Right renal pelvis (tissue), 4 donors: ENCODE measurements at places on chromosomes 12 and 14. TPM values are rescaled to one million over a fixed set of nuclear protein-coding genes. Genes with fewer than 3 reads are reported as not detected.
A peak's percentile ranks its signal among the peaks of the same experiment; 100 is the strongest.

Gene DYRK2
- 25.9 TPM for polyA plus RNA-seq

Gene ATG2B
- polyA plus RNA-seq = 31.4 TPM

Gene GPRC5D
- polyA plus RNA-seq = 0.51 TPM

Gene PUS7L
- 12.6 TPM for polyA plus RNA-seq

Gene LMNTD1
- not detected for polyA plus RNA-seq

Gene PMCH
- 1.1 TPM for polyA plus RNA-seq

Gene OTX2
- polyA plus RNA-seq = not detected

Gene CDKN3
- 23.8 TPM for polyA plus RNA-seq

Gene CLEC12A
- polyA plus RNA-seq = 1.5 TPM

Gene CLEC2D
- 10.9 TPM for polyA plus RNA-seq

GRCh38 chr14:68691031-68691791 lies 101.7 kb downstream of the ZFP36L1 start:
- DNase-seq = no peak

DNA sequence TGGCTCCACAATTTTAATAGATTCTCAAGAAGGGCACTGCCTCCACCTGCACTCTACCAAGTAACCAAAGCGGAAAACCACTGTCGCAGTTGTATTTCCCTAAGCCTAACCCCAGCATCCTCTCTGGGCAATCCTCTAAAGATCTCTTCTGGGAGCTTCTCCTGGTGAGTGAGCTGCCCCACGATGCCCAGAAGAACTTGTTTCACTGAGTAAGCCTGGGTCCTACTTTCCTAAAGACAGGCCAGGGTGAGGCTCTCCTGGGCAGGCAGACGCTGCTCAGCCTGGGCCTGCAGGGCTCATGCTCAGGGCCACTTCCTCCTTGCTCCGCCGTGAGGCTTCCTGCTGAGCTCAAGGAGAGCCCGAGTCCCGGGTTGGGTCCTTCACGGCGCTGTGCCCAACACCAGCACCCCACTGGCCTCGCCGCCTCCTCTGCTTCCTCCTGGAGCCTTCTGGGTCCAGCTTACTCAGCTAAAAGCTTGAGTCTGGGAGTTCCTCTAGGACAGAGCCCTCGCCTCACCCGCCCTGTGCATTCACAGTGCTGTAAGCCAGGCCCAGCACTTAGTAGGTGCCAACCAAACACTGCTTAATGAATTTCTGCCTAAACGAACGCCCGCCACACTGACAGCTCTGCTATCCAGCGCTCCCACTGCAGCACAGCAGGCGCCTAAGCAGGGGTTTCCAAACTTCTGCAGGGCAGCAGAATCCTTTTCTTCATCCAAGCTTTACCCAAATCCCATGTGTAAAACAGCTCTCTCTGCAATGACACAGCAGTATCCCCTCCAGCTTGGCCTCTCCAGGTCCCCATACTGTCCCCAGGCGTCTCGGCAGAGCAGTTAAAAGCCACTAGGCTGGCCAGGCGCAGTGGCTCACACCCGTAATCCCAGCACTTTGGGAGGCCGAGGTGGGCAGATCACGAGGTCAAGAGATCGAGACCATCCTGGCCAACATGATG lies 5.7 kb downstream of the RAB35 start:
- no peak for DNase-seq

DNA sequence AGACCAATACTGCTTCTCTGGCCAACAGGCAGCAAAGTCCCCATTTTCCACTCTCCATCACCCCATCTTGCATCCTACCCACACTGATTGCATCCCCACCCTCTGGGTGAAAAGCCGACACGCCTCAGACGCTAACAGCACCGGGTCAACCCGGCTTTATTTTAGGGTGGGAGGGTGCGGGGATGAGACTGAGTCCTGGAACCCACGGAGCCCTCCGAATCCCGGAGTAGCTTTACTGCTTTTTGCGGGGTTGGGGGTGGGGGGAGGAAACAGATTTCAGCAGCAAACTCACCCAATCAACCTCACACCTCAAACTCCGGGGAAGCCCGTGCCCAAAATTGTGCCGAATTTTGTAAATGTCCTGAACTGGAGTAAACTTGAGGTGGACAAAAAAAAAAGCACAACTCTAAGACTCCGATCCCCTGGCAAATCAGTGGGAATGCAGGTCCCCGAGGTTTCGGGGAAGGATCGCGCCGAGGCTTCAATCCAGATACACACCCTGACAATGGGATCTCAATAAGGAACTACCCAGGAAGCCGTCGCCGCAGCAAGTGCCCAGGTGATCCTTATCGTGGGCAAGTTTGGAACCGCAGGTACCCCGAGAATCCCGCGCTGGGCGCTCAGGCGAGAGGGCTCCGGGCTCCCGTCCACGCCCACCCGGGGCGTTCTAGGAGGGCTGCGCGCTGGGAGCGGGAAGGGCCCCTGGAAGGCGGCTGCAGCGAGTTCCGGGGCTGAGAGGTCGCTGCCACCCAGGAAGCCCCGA lies 1.1 kb downstream of the GCH1 start:
- no peak for DNase-seq

DNA sequence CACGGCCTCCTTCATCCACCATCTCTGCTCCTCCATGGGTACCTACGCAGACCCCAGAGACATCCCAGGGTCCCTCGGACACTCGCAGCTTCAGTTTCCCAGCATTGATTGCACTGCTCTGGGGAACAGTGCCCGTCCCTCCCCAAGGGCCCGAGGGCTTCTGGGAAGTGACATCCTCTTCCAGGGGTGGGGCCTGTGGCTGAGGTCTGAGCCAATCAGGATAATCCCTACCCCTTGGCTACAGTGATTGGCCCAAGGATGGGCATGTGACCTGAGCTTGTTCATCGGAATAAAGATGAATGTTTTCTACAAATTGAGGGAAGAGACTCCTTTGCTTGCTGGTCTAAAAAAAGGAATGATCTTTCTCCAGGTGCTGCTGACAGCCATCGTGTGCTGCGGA lies 37.3 kb upstream of the MYL2 start:
- DNase-seq = no peak

DNA sequence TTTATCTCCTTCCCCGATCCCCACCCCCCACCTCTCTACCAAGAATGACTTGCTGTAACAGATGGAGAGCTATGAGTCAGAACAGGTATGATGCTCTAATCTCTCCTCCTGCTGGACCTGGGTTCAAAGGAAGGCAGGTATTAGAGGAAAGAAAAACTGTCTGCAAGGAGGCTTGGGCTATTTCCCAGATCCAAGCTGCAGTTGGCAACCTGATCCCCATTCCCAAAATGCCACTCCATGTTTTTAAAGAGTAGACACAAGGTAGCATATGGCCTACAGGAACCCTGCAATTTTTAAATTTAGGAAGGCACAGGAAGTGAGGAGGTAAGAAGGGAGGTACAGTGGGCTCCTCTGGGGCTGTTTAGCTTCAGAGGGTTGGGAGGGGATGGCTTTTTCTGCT lies 33.0 kb downstream of the SRRM4 start:
- DNase-seq = no peak

GRCh38 chr14:91947475-91948184 lies at the start of gene FBLN5:
TSS of gene FBLN5 (minus strand) at chr14:91947694. CDS start at chr14:91947229, 465 bp downstream.
- no peak for DNase-seq

DNA sequence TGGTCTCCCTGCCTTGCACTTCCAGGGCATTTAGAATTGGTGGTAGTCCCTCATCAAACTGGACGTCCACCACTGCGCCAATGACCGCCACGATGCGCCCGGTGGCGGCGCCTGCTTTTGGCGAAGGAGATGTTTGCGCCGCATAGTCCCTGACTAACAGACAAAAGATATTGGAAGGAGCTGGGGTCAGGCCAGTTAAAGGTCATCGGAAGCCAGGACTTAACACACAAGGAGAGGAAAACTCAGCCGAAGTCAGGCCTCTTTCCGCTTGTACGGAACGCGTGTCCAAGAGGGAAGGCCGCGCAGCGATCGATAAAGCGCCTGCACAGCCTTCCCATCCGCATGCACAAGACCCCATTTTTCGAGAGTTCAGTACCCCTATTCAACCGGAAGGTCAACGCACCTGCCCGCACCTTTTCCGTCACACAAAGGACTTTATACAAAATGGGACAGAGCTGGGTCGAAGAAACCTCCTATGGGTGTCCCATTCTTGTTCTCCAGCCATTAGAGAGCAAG lies 525 bp downstream of the ATP5F1B start:
- no peak for DNase-seq

GRCh38 chr14:36315159-36315853 lies 5.1 kb downstream of the MBIP start:
- DNase-seq = no peak

DNA sequence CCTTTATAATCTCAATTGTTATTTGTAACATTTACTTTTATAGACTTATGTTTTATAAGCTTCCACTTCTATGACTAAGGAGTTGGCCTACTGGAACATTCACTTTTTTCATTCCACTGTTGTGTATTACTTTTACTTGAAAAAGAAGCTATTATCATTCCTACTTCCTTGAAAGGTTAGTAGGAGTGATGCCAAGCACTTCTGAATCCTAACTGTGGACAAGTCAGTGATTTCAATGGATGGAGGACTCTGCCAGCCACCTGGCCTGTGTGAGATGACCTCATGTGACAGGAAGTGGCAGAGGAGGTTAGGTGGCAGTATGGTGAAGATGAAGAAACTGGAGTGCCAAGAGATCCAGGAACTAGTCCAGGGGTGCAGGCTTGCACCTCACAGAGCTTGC lies 46.0 kb downstream of the TECPR2 start:
- DNase-seq = no peak

- no peak for DNase-seq
Observed at GRCh38 chr14:77421201-77421600, 2.1 kb downstream of the NOXRED1 start.

- no peak for DNase-seq
Observed at GRCh38 chr12:93729934-93730333, 52.8 kb downstream of the CRADD start.

DNA sequence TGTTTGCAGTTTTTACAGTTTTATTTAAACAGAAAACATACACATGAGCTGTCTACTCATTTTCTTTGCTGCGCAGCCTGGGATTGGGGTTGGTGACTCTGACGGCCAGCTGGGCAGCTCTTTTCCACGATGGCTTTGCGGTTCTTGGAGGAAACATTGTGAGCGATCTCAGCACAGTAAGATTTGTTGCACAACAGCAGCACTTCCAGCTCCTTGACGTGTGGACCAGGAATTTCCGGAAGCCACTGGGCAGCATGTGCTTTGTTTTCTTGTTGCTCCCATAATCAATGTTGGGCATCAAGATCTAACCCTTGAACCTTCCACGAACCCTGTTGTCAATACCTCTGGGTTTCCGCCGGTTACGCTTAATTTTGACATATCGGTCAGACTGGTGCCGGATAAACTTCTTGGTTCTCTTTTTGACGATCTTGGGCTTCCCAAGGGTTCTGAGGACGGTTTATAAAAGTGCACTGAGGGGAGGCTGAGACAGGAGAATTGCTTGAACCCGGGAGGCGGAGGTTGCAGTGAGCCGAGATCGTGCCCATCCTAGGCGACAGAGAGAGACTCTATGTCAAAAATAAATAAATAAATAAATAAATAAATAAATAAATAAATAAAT lies 21.8 kb downstream of the FKBP11 start:
- DNase-seq = no peak

GRCh38 chr14:89093083-89093730 lies 268.8 kb downstream of the TTC8 start:
- no peak for DNase-seq

DNA sequence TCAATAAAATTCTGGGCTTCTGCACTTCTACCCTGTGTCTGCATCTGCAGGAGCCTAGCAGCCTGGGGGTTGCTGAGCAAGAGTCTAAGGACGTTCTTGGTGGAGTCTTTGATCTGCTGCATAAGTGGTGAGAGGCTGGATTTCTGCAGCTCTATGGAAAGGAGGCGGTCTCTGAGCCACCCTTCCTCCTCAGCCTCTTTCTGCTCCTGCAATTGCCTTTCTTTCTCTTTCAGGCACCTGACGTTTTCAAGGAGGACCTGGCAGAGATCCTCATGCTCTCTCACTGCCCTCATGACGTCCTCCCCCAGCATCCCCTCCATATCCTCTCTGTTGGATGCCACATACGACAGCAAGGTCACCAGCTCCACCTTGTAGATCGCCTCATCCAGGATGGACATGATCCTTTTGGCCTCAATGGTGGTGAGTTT lies 13.6 kb upstream of the TPCN1 start:
- no peak for DNase-seq

DNA sequence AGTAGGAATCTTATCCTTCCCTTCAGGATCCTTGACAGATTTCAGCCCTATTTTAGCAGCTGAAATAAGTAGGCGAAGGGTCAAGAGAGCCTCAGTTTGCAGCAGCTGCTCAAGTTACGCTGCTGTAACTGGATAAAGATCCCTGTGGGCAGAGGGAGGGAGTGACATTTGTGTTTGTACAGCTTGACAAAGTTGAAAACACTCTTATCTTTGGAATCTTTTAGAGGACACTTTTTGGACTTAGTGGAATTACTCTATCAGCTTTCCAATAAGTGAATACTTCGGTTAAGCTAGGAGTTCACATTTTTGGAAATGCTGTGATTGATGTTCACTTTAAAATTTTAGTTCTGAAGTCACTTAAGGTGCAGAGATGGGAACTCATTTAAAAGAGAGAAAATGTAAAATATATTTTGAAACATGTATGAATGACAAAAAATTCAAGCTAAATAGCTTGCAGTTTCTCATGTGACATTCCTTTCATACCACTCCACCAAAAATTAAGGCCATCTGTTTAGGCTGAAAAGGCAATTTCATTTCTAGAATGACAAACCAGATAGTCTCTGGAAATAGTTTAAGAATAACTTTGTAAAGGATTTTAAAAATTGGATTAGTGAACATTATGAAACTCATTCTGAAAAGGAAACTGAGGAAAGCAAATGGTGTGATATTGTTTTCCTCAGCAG lies 55.2 kb downstream of the SLC38A4 start:
- DNase-seq = peak; percentile 19

DNA sequence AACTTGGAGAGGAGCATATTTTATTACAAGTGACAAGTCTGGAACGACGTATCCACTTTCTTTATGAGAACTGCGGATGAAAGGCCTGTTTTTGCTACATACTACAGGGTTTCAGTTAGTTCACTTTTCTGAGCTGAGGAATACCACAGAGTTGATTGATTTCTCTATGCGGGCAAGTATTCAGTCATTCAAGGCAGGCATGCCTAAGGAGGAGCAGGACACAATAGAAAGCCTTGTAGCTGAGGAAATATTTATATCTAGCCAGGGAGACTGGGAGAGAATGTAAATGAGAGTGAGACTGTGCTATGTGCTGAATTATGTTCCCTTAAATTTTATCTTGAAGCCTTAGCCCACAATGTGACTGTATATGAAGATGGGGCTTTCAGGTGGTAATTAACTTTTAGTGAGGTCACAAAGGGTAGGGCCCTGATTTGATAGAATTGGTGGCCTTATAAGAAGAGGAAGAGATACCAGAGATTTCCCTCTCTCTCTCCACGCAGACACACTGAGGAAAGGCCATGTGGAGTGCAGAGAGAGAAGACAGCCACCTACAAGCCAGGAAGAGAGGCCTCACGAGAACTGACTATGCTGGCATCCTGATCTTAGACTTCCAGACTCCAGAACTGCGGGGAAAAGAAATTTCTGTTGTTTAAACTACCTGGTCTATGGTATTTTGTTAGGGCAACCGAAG lies 459.0 kb upstream of the ATP2B1 start:
- no peak for DNase-seq

- no peak for DNase-seq
Observed at GRCh38 chr14:31935391-31935790, 141.7 kb upstream of the ARHGAP5 start.
